ENCODE measurements at places on chromosomes 1 and 21.

DNA sequence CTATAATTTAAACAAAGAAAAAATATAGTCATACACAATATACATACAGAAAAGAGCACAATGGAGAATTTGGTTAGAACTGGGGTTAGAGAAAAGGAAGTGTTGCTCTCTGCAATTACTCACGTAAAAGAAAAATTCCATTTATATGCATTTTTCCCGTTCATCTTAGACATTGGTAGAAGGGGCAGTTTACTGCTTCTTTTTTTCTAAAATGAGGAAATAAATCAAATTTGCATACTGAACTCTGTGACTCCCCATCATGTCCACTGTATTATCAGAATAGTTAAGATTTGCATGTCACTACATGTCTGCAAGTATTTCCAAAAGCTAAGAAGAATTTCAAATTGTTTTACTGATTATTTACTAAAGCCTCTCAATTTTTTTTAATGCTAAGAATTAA lies 44.1 kb upstream of the C1orf105 start:
- DNase-seq: no peak

DNA sequence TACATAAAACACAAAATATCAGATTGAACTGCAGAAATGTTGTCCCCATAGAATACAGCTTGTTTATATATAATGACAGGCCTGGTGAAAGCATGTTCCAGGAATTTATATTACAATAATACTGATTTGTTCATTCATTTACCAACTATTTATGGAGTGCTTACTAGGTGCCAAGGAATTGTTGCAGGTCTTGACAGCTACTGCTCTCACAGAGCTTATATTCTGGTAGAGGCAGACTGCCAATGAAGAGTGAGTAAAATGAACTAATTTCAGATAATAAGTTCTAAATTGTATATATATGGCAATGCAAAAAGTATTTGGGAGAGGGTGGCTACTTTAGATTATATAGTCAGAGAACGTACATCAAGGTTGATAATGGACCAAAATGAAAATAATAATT lies 152.0 kb downstream of the COQ8A start:
- peak; percentile 18 for DNase-seq

DNA sequence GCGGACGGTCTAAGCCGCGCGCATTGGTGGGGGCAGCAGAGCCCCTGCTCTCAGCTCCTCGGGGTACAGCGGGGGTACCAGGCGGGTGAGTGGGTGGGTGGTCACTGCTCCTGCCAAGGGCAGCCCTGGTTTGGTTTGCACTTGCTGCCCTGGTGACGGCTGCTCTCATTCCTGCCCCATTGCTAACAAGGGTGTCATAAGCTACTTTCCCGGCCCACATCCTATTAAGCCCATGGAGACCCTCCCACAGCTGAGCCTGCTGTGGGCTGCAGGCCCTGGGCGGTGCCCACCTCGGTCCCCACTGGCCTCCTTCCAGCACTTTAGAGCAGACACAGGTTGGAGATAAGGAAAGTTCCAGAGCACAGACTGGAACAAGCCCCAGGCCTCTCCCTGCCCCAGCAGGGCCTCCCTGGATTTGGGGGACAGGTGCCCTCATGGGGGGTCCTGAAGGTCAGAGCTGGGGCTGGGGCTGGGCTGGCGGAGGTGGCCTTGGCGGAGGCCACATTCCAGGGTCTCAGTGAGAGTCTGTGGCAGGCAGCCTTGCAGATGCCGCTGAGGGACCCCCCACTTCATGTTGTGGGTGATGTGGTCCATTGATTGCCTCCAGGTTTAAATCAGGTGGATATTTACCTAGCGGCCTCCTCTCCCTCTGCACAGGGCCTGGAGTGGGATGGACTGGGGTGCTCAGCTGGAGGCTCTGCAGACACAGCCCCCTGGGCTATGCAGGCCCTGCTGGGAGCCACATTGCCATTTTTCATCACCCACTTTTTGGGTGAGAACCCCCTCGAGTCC lies 27.0 kb downstream of the COL18A1 start:
- DNase-seq: no peak

GRCh38 chr1:109425391-109426280 lies 612 bp downstream of the PSMA5 start:
- peak; percentile 47 for DNase-seq

GRCh38 chr1:42319871-42320484 lies 15.1 kb downstream of the FOXJ3 start:
- DNase-seq: no peak

DNA sequence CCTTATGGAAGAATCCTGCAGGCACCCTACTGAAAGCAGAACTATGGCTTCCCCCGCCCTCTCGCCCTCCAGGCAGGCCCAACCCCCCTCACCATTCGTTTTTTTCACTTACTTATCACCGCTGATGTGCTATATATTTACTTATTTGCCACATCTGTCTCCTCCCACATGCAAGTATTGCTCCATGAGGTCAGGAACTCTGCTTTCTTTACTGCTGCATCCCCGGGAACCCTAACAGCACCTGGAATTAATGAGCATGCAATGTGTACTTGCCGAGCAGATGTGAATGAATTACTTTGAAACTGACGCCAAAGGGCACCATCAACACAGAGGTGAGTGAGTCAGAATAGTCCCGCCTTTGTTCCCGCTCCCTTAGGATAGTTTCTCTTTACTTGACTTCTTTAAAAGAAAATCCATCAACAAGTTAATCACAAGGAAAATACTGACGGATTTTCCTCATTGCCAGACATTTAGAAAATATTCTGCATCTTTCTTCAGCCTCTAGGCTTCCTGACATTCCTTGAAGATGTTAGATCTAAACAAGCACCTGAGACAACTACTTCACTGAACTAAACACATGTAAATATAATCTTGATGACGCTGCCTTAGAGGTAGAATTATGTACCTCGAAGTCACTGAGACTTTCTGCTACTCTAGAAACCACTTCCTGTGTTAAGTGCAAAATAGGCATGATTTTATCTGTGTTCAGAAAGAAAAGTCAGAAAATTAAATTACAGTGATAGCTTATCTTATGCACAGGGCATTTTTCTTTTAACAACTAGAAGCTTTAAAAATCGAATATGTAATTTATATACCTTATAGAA lies 17.5 kb upstream of the RAB4A start:
- DNase-seq: peak; percentile 27

DNA sequence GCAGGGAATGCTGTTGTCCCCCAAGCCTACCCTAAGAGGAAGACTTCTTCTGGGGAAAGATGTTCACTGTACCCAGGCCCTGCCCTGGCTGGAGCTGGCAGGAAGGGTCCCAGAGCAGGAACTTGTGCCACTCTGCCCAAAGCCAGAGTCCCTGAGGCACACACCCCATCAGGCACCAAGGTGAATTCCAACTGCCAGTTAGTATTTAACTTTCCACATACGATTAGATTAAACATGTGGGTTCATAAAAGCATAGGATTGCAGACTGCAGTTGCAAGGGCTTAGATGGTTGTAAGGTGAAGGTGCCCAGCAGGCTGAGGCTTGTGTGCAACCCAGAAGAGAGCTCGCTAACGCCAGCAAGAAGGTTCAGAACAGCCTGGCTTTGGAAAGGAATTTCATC lies at the start of gene KCNE2:
Gene KCNE2 (plus strand): TSS at position 274 of the 400 bp plus-strand sequence. CDS start 6,473 bp downstream, outside the sequence.
- DNase-seq: no peak

GRCh38 chr1:232110281-232111090 lies 483.9 kb downstream of the DISC1 start:
- DNase-seq: peak; percentile 95

- peak; percentile 98 for DNase-seq
These were observed 1.2 kb downstream of the NIPAL3 start for GRCh38 chr1:24416666-24417391.

DNA sequence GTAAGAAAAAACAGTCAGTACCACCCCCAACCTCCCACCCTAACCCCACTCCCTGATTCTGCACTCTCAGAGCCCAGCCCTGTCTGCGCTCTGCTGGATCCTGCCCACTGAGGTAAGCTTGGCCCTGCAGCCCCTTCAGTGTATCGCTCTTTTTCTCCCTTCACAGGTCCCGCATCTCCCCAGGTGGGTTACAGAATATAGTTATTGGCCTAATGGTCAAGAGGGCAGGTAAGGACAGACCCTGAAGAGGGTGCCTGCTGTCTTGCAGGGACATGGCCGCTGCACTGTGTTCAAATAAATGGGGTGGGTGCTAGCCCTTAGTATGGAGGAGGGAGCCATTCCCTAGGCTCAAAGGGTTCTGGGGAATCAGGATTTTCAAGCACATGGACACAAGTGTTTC lies 135.7 kb downstream of the ADSS2 start:
- no peak for DNase-seq

GRCh38 chr1:154520333-154520732 lies 18.1 kb upstream of the SHE start:
- DNase-seq: no peak

- DNase-seq: no peak
These were observed 32.0 kb downstream of the SLC16A1 start for GRCh38 chr1:112923959-112924349.

- DNase-seq: no peak
These were observed 79.3 kb upstream of the C1orf87 start for GRCh38 chr1:60152891-60153290.

- no peak for DNase-seq
These were observed 24.7 kb upstream of the KANK4 start for GRCh38 chr1:62343911-62344310.

DNA sequence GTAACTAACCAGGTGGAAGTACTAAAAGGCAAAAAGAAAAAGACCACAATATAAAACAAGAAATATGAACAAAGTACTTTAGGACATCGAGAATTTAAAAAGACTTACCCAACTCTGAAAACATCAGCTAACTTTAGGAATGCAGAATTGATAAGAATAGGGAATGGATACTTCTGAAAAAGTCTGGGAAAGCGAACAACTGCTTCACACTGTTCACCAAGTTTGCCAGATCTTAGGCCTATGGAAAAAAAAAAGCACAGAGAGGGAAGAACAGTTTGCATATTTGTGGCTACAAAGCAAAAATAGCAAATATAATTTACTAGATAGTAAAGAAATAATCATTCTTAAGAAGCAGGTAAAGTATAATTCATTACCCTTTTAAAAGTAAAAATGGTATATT lies 14.4 kb downstream of the INTS7 start:
- no peak for DNase-seq

DNA sequence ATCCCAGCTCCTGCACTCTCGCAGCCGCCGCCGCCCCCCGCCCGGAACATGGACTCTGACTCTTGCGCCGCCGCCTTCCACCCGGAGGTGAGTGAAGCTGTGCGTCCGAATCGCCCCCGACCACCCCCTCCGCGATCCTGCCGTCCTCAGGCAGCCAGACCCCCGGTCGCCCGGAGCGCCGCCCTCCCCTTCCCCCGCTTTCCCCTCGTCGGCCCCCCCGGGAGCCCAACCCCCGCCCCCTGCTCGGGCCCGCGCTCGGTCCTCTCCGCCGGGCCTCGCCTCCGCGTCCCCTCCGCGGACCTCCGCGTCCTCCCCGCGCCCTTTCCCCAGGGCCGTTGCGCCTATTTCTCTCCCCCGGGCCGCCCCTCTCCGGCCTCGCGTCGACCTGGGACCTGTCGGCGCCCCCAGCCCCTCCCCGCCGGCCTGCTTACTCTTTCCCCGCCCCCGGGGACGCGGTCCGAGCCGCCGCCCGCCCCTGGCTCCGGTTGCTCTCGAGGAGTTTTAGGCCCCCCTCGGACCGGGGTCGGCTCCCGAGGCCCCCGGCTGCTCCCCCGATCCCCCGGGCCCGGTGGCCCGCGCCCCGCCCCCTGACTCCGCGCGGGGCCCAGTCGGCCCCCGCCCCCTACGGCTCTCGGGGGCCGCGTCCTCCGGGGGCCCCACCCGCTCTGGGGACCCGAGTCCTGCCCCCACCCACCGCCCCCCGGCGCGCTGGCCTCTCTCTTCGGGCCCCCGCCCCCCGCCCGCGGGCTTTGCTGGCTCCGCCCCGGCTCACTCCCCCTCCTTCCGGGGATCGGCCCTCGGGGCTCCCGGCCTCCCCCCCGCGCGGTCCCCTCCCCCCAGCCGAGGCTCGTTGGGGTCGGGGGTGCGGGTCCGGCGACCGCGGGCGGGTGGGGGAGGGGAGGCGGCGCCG lies 743 bp downstream of the PHF13 start:
- peak; percentile 55 for DNase-seq

DNA sequence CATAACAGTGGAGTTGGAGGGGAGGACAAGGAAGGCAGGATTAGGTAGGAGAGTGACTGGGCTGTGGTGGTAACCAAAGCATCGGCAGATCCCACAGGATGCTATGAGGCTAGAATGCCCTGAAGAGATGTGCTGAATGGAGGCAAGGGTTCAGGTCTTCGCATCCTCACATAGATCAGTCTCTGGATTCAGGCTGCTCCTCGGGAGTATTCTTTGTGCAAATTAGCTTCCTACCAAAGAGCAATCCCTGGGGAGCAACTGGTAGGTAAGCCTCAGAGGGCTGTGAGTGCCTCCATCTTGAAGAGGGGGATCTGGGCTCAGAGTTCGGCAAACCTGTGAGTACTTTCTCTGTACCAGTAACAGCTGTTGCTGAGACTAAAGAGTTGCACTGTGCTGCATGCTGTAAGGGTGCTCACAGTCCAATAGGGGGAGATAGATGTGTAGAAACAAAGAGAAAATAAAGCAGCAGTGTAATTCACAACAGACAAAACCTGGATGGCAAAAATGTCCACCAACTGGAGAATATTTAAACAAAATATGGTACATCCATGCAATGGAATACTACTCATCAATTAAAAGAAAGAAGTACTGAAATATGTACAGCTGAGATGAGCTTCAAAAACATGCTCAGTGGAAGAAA lies 322.4 kb upstream of the DEPDC1 start:
- DNase-seq: no peak

GRCh38 chr21:26710155-26710554 lies 135.1 kb downstream of the ADAMTS1 start:
- no peak for DNase-seq

- peak; percentile 71 for DNase-seq
These were observed 254.4 kb downstream of the AKT3 start for GRCh38 chr1:243595527-243596210.

GRCh38 chr1:6359216-6360116 lies 34.1 kb downstream of the ACOT7 start:
- DNase-seq: peak; percentile 25

GRCh38 chr1:228440761-228441500 lies 24.3 kb upstream of the TRIM17 start:
- DNase-seq: no peak

GRCh38 chr21:21373969-21374368 lies 375.8 kb downstream of the NCAM2 start:
- DNase-seq: peak; percentile 12

DNA sequence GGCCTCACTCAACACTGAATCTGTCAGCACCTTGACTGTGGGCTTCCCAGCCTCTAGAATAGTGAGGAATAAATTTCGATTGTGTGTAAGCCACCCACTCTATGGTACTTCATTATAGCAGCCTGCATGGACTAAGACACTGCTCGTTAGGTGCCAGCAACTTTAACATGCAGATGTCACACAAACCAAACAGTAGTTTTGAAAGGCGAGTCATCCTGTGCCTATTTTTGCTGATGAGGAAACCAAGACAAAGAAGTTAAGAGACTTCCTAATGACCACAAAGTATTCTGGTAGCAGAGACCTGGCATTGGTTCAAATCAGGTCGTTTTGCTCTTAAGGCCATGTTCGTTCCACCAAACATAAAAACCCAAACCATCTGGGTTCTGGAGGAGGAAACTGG lies 42.9 kb downstream of the BATF3 start:
- DNase-seq: peak; percentile 44

- peak; percentile 87 for DNase-seq
These were observed 299.2 kb downstream of the SRGAP2C start for GRCh38 chr1:121483961-121484424.

GRCh38 chr1:156556354-156556753 lies 16.0 kb downstream of the IQGAP3 start:
- DNase-seq: no peak
